ENCODE measurements at places on chromosomes 3 and 15.

GRCh38 chr3:100125161-100125938 is 11.0 kb upstream of the FILIP1L start:
- no peak for DNase-seq

- DNase-seq = peak; percentile 69
These were observed 319.3 kb upstream of the AZI2 start for GRCh38 chr3:28667646-28668621.

- DNase-seq = no peak
These were observed 294.1 kb downstream of the NTRK3 start for GRCh38 chr15:87962428-87962827.

DNA sequence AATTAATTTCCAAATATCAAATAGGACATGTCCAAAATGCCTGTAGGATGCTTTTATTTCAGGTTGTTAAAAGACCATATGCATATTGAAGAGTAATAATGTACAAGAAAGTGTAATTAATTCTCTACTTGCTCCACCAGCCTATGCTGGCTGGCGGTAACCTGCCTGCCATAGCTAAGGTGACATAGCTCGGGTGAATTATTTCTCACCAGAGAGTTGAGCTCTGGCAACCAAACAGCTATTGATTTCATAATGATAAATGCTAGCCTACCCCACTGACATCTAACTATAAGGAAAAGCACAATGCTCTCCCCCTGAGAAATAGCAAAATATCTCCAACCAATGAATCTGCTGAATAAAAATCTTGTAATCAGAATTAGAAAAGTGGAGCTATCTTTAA is 48.9 kb downstream of the GADL1 start:
- DNase-seq = no peak

- peak; percentile 55 for DNase-seq
These were observed 9.1 kb downstream of the PLXND1 start for GRCh38 chr3:129597087-129597999.

GRCh38 chr15:101137312-101137940 is 114.4 kb downstream of the CHSY1 start:
- no peak for DNase-seq

GRCh38 chr3:131807822-131808221 is 227.0 kb downstream of the CPNE4 start:
- DNase-seq = no peak

DNA sequence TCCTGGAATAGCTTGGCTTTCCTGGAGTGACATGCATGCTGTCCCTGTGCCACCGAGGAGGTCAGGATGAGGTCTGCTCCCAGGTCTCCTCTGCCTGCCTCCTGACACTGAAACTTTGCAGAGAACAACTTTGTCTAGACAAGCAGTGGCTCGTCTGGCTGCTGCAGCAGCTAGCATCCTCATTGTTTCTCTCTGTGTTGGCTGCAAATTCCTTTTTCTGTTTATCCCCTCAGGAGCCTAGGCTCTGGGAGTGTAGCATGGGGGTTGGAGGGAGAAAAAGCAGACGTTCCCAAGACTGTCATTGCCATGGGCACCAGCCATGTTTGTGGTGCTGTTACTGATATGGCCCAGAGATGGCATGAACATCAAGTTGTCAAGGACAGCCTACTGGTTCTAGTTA is 208.7 kb upstream of the LRIG1 start:
- no peak for DNase-seq

- DNase-seq = no peak
These were observed 51.2 kb downstream of the WNT7A start for GRCh38 chr3:13828501-13829265.

DNA sequence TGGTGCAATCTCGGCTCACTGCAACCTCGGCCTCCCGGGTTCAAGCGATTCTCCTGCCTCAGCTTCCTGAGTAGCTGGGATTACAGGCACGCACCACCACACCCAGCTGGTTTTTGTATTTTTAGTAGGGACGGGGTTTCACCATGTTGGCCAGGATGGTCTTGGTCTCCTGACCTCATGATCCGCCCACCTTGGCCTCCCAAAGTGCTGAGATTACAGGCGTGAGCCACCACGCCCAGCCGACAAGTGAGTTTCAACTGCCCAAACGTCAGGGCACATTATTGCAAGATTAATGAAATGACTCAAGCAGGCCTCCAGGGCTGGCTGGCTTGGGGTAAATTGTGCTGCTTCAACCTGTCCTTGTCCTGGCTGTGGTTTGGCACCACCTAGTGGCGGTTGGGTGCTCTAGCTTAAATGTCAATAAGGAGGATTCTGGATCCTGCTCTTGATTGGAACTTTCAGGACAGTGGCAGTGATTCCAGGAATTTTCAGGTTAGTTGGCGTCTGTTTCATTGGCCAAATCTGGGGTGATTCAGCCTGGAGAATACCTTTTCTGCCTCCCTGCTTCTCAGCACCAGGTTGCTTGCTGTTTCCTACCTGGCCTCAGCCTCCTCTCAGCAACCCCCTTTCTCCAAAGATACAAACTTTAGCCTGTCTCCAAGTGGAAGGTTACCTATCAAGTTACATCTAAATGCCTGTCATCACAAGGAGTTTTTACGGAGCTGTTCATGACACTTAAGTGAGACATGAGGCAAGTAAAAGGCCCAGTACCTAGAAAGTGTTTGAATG is 32.4 kb upstream of the SACM1L start:
- peak; percentile 93 for DNase-seq

GRCh38 chr3:12791430-12791829 is 5.0 kb upstream of the CAND2 start:
- no peak for DNase-seq

- DNase-seq = no peak
These were observed 3.1 kb upstream of the GATA2 start for GRCh38 chr3:128496019-128496601.

GRCh38 chr15:76070192-76070591 is 10.4 kb downstream of the TMEM266 start:
- no peak for DNase-seq

DNA sequence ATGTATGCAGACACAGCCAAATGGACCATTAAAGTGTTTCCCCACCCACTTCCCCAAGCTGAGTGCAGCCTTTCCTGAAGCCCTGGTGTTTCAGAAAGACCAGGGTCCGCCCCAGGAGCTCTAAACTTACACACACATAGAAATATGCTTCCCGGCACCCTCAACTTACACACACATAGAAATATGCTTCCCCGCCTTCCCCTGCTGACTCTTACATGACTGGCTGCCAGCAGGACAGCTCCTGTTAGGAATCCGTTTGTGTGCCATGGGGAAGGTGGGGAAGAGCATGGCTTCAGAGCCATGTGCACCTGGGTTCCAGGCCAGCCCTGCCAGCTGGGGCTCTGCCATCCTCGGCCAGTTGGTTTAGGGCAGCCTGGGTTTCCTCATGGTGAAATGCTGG is 3.6 kb downstream of the CLEC3B start:
- peak; percentile 64 for DNase-seq

DNA sequence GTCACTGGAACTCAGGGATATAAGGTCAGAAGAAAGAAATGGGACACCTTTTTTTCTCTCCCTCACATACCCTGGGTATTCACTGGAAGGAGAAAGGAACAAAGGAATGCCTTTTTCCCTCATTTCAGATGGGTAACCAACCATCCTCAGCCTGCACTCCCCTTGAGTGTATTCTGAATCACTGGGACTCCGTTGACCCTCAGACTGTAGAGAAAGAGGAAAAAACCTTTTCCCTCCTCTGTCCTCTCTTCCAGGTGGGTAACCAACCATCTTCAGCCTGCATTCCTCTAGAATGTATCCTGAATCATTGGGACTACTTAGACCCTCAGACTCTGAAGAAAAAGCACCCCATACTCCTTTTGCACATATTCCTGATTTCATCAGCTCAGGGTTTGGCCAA is 11.4 kb downstream of the PRR20G start:
- no peak for DNase-seq

- no peak for DNase-seq
These were observed 134.4 kb downstream of the MDFIC2 start for GRCh38 chr3:70177881-70178645.

DNA sequence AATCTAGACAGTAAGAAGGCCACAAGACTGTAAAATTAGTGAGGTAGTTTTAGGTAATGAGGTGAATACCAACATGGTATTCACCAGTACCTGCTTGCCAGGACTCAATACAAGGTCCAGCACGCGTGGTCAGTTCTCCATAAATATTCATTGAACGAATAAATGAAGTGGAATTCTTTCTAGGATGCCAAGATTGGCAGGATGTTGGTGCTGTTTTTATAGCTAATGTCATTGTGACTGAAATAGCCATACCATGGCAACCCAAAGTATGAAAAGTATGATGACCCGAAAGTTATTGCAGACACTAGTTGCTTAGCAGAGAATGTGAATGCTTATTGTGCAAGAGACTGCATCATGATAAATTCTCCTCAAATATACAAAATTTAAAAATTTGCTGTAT is 307.2 kb downstream of the KCNH8 start:
- DNase-seq = no peak

DNA sequence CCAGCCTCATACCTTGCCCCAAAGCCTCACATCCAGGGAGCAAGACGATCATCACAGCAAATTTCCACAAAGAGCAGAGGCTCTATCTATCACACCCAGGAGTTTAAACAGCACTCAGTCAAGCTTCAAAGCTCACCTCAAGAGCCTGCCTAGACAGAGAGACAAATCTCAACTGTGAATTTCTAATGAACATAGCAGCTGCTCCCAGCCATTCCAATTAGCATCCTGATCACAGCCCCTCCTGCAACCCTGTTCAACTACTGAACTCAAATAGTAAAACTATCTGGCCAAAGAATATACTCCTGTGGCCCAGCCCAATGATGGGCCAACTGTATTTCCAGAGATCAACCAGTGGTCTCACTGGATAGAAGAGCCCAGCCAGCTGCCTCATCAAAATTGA is 269.8 kb downstream of the CTNNB1 start:
- no peak for DNase-seq

GRCh38 chr3:150317469-150317868 is 90.6 kb upstream of the TSC22D2 start:
- no peak for DNase-seq

GRCh38 chr3:123611082-123611481 is 26.2 kb upstream of the HACD2 start:
- no peak for DNase-seq

DNA sequence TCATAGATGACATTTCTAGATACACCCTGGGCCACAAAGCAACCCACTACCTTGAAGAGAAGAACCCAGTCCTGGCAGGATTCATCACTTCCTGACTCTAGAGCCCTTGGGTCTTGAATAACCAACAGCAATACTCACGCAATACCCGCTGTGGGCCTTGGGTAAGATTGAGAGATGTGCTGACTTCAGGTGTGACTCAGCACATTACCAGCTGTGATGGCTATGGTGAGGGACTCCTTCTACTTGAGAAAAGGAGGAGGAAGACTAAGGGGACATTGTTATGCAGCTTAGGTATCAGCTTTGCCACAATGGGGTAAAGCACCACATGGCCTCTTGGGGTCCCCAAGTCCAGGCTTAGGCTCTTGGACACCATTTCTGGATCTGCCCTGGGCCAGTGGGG is 14.9 kb downstream of the C3orf33 start:
- no peak for DNase-seq

- DNase-seq = no peak
These were observed 9.3 kb downstream of the PARL start for GRCh38 chr3:183875411-183875810.

GRCh38 chr3:24426896-24427295 is 67.8 kb downstream of the THRB start:
- no peak for DNase-seq

DNA sequence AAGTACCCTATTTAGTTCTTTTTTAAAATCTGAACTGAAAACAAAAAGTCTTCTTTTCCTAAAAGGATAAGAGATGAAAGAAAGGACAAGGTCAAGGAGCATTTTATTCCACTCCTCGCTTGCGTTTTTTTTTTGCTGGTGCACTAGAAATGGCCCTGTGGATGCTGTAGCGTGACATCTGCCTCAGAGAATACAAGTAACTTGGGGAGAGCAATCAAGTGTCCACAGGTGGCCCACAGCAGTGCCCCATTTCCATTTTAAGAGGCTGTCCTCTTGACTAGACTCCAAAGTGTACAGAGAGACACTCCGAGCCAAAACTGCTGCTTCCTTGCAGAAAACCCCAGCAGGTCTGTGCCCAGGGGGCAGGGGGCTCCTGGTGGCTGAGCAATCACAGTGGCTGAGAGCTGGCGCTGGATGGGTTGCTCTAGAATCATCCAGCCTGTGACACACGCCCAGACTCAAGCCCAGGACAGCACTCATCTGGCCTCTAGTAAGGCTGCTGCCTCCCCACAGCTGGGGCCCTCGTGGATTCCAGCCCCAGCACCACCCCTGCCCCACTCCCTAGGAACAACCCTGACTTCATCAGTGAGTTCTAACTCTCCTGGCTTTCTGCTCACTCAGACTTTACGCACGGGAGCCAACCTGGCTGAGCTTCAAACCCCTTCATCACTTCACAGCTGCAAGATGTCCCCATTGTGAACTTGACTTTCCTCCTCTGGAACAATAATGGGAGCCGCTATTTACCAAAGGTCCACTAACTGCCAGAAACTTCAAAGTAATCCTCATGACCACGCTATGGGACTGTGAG is 71.1 kb upstream of the SPATA12 start:
- no peak for DNase-seq

- no peak for DNase-seq
These were observed 46.8 kb upstream of the GATM start for GRCh38 chr15:45425135-45425534.

- no peak for DNase-seq
These were observed 289.1 kb upstream of the DNAJC19 start for GRCh38 chr3:181278468-181279238.

DNA sequence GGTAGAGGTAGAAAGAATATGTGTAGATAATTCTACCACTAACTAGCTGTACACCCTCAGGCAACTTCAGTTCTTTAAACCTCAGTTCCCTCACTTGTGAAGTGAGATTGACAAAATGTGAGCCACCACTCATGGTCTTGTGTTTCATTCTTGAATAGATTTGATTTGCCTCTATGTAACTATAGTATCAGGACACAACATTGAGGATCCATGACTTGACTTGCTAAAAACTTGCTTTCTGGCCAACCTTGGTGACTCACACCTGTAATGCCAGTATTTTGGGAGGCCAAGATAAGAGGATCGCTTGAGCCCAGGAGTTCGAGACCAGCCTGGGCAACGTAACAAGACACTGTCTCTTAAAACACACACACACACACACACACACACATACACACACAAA is 115.8 kb upstream of the FLNB start:
- DNase-seq = peak; percentile 37

DNA sequence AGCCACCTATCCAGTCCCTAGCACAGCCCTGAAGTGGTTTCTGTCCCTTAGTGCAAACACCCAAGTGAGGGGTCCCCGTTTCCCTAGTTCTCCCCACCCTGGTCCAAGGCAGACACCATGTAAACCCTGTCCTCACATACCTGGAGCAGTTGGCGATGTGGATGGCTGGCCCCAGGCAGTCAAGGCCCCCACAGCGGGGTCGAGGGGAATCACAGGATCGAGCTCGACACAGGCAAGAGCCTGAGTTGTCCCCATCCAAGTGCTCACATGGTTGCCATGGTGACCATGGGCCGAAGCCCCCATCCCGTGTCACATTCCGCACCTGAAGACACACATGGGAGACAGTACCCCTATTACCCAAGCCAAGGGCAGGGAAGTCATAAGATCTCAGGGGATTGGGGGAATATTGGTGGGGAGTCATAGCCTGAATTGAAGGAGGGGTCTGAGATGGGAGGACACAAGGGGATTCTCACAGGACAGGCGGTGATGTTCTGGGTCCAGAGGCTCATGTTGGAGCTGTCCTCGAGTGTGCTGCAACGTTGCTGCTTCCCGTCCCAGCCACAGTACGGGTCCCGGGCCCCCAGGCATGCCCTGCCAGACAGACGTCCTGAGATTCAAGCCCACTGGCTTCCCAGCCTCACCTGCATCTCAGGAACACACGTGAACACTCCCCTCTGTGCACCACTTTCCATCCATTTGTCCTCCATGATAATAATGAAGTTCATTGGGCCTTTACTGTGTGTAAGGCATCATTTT is 112.1 kb downstream of the SEMA5B start:
- no peak for DNase-seq

GRCh38 chr3:24440760-24441464 is 53.7 kb downstream of the THRB start:
- DNase-seq = no peak
